ENCODE measurements at places on chromosomes 3 and 15. TPM values are rescaled to one million over a fixed set of nuclear protein-coding genes. Genes with fewer than 3 reads are reported as not detected.

The TIGIT gene
- 4.7 TPM for total RNA-seq

DNA sequence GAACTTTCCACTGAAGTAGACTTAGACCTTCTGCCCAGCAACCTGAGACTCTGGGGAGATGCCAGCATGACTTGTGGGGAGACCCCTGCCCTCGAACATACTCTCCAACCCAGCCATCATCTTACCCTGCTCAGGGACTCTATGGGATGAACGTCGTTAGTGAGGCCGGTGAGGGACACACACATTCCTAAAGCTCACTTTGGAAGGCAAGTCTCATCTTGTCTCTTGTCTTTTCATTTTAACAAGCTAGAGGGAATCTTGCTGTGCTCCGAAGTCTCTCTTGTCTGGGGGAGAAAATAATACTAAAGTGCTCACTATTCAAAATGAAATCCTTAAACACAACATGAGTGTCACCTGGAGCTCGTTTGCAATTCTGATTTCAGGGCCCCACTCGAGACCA lies 239.5 kb upstream of the HES1 start:
- no peak overlapping the region for H3K27ac ChIP-seq
- no peak for DNase-seq
- H3K4me1 ChIP-seq = no peaks in the 10 kb centered on the region
- no peak overlapping the region for H3K4me3 ChIP-seq
- no peaks in the 10 kb centered on the region for H3K36me3 ChIP-seq
- H3K27me3 ChIP-seq = peaks cover 13% of the 10 kb centered on the region

- peak overlapping the region; percentile 99 for H3K27ac ChIP-seq
- DNase-seq = no peak
- H3K4me3 ChIP-seq = peak overlapping the region; percentile 96
- no peaks in the 10 kb centered on the region for H3K27me3 ChIP-seq
- peaks cover 30% of the 10 kb centered on the region for H3K4me1 ChIP-seq
Measured at GRCh38 chr15:43330780-43331087, 361 bp upstream of the LCMT2 start.

- no peaks in the 10 kb centered on the region for H3K4me1 ChIP-seq
- no peak overlapping the region for H3K4me3 ChIP-seq
- H3K27ac ChIP-seq = no peak overlapping the region
Measured at GRCh38 chr3:6204891-6205290, 656.0 kb upstream of the GRM7 start.

GRCh38 chr3:88703501-88704059 lies 403.8 kb upstream of the EPHA3 start:
- H3K27ac ChIP-seq = no peak overlapping the region
- H3K4me1 ChIP-seq = no peaks in the 10 kb centered on the region
- H3K27me3 ChIP-seq = no peaks in the 10 kb centered on the region
- no peaks in the 10 kb centered on the region for H3K36me3 ChIP-seq

GRCh38 chr3:172658344-172659245 lies 52.3 kb downstream of the NCEH1 start:
- H3K4me3 ChIP-seq = no peak overlapping the region
- H3K36me3 ChIP-seq = no peaks in the 10 kb centered on the region
- H3K27me3 ChIP-seq = peaks cover 10% of the 10 kb centered on the region
- no peak for DNase-seq
- peaks cover 3% of the 10 kb centered on the region for H3K4me1 ChIP-seq
- H3K27ac ChIP-seq = no peak overlapping the region

The CYP1A2 gene
- not detected for total RNA-seq

- H3K36me3 ChIP-seq = no peaks in the 10 kb centered on the region
- H3K4me1 ChIP-seq = peaks cover 8% of the 10 kb centered on the region
- H3K27me3 ChIP-seq = peaks cover 6% of the 10 kb centered on the region
- DNase-seq = no peak
- H3K27ac ChIP-seq = no peak overlapping the region
- H3K4me3 ChIP-seq = no peak overlapping the region
Measured at GRCh38 chr15:25899870-25900269, 36.7 kb upstream of the ATP10A start.

GRCh38 chr3:186821429-186822387 lies 15.4 kb upstream of the RFC4 start:
- peaks cover 21% of the 10 kb centered on the region for H3K4me1 ChIP-seq
- H3K4me3 ChIP-seq = no peak overlapping the region
- peaks cover 8% of the 10 kb centered on the region for H3K27me3 ChIP-seq
- no peak overlapping the region for H3K27ac ChIP-seq
- peak; percentile 77 for DNase-seq

The CACNA2D3 gene
- total RNA-seq = not detected

DNA sequence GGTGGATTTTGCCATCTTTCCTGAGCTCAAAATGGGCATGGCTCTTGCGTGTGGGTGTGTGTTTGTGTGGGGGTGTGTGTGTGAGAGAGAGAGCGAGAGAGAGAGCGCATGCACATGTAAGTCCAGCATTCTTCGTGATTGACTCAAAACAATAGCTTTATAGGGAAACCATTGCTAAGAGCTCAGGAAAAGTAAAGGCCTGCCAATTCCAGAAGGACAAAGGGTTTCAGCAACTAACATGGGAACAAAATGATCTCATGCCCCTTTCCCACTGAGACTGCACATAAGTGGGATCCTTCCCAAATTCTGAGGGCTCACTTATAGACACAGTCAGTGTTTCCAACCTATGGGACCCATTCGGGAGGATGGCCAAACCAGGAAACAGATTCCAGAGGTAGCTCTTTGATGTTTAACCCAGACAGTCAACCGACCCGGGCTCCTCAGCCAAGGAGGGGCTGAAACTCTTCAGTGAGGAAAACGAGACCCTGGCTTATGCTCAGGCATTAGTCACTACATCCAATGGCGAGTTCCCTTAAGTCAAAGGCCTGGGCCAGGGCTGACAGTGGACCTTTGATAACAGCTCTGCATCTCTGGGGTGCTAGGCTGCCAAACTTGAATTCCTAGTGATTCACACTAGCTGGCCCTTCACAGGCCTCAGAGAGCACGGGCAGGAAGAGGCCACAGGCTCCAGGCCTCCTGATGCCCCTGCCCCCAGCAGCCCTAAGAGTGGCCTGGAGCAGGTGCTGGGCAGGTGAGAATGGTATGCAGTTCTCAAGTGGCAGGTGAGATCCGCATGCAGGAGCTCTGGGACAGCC lies 305.0 kb upstream of the C2CD4B start:
- H3K4me1 ChIP-seq = no peaks in the 10 kb centered on the region
- no peaks in the 10 kb centered on the region for H3K36me3 ChIP-seq
- no peak overlapping the region for H3K4me3 ChIP-seq
- no peak overlapping the region for H3K27ac ChIP-seq
- no peaks in the 10 kb centered on the region for H3K27me3 ChIP-seq

- no peak for DNase-seq
- H3K27ac ChIP-seq = no peak overlapping the region
- no peak overlapping the region for H3K4me3 ChIP-seq
- H3K36me3 ChIP-seq = no peaks in the 10 kb centered on the region
Measured at GRCh38 chr15:57215881-57216280, 160.4 kb upstream of the CGNL1 start.

DNA sequence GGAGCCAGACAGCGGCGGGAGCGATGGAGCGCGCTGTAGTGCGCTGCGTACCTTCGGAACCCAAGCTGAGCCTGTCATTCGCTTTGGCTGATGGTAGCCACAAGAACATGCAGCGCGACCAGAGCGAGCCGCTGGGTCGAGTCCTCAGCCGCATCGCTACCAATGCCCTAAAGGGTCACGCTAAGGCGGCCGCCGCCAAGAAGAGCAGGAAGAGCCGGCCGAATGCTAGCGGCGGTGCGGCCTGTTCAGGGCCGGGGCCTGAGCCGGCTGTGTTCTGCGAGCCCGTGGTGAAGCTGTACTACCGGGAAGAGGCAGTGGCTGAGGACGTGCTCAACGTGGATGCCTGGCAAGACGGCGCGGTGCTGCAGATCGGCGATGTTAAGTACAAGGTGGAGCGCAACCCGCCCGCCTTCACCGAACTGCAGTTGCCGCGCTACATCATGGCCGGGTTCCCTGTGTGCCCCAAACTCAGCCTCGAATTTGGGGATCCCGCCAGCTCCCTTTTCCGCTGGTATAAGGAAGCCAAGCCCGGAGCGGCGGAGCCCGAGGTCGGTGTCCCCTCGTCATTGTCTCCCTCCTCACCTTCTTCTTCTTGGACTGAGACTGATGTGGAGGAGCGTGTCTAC lies 498 bp downstream of the PDE12 start:
- H3K27me3 ChIP-seq = no peaks in the 10 kb centered on the region
- no peak for DNase-seq
- H3K4me3 ChIP-seq = peak overlapping the region; percentile 79
- H3K27ac ChIP-seq = peak overlapping the region; percentile 97

GRCh38 chr3:105933871-105934270 lies 65.1 kb upstream of the CBLB start:
- no peaks in the 10 kb centered on the region for H3K27me3 ChIP-seq
- peaks cover 4% of the 10 kb centered on the region for H3K36me3 ChIP-seq
- no peak overlapping the region for H3K27ac ChIP-seq
- H3K4me3 ChIP-seq = no peak overlapping the region

The ISLR2 gene
- total RNA-seq = not detected

DNA sequence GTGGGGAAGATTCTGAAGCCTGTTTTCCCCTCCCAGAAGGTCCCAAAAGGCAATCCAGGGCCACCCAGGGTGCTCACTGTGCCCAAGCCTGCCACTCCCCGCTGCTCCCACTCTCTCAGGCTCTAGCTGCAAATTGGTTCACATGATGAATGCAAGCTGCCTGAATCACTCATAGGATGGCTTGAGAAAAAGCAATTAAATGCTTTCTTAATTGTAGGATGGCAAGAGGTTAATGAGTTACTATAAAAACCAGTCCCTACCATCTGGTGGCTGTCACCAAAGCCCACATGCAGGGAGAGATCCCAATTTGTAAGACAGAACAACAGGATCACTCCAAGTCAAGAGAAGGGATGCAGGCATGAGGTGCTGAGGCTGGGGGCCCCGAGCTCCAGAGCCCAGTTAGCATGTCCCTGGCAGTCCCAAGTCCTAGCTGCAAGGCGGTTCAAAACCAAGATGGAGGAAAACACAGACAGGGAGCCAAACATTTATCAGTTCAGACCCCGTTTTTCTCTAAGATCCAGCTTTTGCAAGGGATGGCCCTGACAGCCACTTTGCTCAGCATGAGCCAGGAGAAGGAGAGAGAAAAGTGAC lies 207.1 kb downstream of the UACA start:
- no peak overlapping the region for H3K27ac ChIP-seq
- H3K4me1 ChIP-seq = peaks cover 9% of the 10 kb centered on the region
- H3K36me3 ChIP-seq = no peaks in the 10 kb centered on the region
- H3K27me3 ChIP-seq = peaks cover 15% of the 10 kb centered on the region
- DNase-seq = no peak

DNA sequence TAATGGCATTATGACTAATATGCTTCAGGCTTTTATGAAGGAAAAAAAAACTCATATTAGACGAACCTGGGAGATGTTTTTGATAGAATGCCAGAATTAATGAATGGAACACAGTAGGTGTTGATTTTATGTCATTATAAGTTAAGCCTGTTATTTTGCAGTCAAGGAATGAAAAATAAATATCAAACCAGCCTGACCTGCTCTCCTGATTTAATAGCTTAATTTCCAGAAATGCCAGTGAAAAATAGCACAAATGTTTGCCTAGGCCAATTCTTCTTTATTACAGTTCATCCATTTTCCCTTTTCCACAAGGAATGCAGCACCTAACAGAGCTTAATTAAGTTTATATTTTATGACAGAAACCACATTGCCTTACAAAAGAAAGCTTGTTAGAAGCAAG lies 292.0 kb downstream of the TBL1XR1 start:
- peaks cover 8% of the 10 kb centered on the region for H3K27me3 ChIP-seq
- no peaks in the 10 kb centered on the region for H3K36me3 ChIP-seq
- no peak overlapping the region for H3K4me3 ChIP-seq
- DNase-seq = no peak
- H3K27ac ChIP-seq = no peak overlapping the region

- peaks cover 47% of the 10 kb centered on the region for H3K27me3 ChIP-seq
- no peak for DNase-seq
- no peak overlapping the region for H3K4me3 ChIP-seq
Measured at GRCh38 chr15:68561171-68561900, 17.5 kb upstream of the CORO2B start.

DNA sequence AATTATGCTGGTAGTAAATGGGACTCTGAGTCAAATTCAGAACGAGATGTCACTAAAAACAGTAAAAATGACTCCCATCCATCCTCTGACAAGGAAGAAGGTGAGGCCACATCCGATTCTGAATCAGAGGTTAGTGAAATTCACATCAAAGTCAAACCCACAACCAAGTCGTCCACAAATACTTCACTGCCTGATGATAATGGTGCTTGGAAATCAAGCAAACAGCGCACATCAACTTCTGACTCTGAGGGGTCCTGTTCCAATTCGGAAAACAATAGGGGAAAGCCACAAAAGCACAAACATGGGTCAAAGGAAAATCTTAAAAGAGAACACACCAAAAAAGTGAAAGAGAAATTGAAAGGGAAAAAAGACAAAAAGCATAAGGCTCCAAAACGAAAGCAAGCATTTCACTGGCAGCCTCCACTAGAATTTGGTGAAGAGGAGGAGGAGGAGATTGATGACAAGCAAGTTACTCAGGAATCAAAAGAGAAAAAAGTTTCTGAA lies 15.1 kb upstream of the ZBTB47 start:
- H3K36me3 ChIP-seq = peaks cover 35% of the 10 kb centered on the region
- peaks cover 17% of the 10 kb centered on the region for H3K4me1 ChIP-seq
- H3K4me3 ChIP-seq = no peak overlapping the region

DNA sequence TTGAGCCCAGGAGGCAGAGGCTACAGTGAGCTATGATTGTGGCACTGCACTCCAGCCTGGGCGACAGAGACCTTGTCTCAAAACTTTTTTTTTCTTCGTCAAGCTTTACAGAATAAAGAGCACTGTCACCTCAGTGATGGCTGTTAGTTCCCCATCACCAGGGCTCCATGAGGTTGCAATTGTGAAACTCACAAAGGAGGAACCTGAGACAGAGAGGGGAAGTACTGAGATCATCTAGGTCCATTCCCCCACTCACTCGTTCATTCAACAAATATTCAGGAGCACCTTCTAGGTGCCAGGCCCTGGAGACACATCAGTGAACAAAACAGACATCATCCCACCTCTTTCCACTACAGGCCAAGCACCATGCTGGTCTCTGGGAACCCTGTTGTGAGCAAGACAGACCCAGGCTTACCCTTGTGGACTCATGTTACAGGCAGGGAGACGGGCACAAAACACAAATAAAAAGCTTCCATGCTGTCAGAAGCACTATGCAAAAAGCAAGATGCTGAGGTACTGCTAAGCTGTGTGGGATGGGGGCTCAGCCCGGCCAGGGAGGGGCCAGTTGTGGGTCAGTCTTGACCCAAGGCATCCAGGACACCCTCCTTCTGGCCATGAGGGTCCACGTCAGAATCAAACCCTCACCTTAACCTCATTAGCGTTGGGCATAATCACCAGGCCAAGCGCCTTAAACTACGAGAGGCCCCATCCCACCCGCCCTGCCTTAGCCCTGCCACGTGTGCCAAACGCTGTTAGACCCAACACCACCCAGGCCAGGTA lies 2.1 kb upstream of the RHO start:
- H3K27ac ChIP-seq = no peak overlapping the region
- no peaks in the 10 kb centered on the region for H3K4me1 ChIP-seq
- no peaks in the 10 kb centered on the region for H3K27me3 ChIP-seq
- no peaks in the 10 kb centered on the region for H3K36me3 ChIP-seq
- H3K4me3 ChIP-seq = no peak overlapping the region
- no peak for DNase-seq

All from activated CD4-positive, alpha-beta T cell treated with anti-CD3 and anti-CD28 coated beads, Interleukin-2, amount 10 ng/mL, durations not matched to agents 24 days and 14 days (primary cell).